CD4-positive, alpha-beta T cell treated with Interferon gamma for 1 hour (primary cell): ENCODE measurements at places on chromosomes 7 and 10.

GRCh38 chr10:17077346-17077781 is 52.2 kb downstream of the CUBN start:
- DNase-seq = no peak

GRCh38 chr10:114340816-114341215 is 63.5 kb downstream of the AFAP1L2 start:
- no peak for DNase-seq

DNA sequence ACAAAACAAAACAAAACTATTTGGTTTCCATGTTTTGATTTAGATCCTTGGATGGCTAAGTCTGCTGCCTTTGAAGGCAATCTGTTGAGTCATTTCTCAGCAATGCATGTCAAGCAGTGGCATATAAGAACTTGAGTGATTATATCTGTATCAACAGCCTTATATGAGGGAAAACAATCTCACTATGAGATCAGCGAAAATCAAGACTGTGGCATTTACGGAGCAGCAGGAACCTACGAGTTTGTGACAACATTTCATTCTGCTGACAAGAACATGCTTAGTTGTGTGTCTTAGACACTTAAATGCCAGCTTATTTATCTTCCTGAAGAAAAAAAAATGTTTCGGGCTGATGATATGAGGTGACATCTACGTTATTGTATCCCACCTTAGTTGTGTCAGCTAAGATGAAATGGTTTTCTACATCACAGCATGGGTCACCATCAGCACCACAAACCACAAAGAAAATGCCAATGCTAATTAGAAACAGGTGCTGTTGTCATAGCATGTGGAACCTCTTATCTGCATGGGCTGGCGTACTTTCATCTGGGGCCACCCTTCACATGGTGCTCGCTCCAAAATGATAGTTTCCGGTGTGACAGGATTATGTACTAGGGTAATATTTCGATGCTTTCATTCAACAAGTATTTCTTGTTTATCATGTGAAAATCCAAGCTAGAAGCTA is 1085.5 kb downstream of the SORCS1 start:
- no peak for DNase-seq

DNA sequence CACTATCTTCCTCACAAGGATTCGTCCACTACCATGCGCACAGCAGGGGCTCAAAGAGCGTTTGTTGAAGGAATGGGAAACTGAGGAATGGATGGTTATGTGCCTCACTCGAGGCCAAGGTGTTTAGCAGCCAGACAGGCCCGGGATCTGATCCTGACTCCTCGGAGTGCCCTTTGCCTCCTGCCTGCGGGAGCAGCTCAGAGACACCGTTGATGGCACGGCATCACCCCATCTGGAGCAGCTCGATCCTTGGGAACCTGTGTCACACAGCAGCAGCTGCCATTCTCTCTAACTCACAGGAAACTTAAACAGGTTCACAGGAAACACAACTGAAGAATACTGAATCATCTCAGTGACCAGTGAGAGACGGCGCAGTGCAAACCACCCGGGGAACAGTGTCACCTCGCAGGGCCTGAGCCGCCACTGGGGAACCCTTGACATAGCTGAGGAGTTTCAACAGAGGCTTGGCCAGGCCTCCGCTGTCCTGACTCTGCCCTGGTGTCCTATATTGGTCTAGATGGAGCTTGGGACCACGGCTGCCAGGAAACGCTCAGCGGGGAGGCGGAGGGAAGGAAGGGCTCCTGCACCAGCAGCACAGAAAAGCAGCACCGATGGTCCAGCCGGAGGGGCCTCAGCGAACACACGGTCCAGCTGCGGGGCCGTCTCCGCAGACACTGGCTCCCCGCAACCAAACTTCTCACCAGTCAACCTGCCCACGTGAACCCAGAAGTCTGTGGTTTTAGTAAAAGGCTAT is 169.4 kb downstream of the ADARB2 start:
- DNase-seq = no peak

DNA sequence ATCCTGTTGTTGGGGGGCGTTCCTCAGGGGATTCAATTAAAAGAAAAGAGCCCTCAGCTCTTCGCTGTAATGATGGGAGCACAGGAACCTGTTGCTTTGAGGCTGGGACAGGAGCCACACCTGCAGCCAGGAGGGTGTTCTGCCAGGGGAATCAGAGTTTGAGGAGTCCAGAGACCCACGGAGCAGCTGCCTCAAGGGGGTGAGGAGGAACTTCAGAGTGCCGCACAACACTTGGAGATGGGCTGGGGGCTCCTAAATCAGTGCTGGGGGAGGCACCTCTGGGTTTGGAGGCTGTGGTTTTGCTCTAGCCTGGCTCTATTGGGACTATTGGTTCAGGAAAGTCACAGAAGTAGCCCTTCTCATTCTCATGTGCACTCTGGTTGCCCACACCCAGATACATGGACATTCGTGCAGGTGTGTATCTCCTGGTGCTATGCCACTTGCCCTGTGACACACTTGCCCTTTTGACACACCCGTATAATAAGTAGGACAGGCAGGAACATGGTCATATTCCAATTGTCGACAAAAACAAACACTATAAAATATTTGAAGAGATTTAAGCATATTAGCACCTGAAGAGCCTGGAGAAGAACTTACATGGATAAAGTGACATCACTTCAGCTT is 98.1 kb downstream of the PTPN20 start:
- DNase-seq = no peak

DNA sequence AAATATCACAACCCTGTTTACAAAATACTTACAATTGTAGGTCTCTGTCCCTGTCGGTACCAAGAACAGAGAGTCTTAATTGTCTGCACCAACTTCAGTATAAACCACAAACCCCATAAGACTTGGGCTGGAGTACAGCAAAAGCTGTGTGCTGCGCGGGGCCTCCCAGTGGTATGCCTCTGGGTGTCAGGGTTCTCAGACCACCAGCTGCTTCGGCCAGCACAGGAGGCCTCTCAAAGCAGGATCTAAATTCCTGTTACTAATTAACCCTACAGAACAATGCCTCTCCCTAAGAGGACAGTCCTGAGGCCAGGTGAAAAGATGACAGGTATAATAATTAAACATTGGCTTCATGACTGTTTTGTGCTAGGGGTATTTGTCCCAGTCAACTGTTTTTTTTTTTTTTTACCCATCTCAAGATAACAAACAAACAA is 957 bp upstream of the SVIL start:
- no peak for DNase-seq

DNA sequence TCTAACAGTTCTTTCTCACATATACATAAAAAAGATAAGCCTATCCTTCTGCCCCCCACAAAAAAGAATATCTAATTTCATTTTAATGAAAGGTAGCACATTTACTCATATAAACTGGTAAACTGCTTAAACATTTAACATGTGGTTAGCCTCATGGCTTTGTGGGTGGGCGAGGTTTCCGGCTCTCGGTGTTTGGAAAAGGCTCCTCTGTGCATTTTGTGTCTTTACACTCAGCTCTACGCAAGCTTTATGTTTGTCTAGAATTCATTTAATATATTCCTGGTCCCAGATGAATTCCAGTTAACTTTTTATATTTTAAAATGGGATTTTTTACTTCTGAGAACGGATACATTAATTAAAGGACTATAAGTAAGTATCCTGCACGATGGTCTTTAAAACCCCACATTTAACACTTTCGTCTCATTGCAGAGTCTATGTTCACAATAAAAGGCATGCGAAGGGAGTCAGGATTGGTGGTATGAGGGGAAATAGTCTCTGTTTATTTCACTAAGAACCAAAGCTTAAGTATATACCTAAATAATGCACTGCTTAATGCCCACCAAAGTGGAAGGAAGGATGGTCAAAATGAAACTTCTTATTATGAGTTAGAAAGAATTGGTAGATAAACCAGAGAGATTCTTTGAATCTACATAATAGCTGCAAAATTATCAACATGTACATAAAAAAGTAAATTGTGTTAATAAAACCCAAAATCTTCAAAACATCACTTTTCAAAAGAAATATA is 197.2 kb downstream of the CRPPA start:
- no peak for DNase-seq

DNA sequence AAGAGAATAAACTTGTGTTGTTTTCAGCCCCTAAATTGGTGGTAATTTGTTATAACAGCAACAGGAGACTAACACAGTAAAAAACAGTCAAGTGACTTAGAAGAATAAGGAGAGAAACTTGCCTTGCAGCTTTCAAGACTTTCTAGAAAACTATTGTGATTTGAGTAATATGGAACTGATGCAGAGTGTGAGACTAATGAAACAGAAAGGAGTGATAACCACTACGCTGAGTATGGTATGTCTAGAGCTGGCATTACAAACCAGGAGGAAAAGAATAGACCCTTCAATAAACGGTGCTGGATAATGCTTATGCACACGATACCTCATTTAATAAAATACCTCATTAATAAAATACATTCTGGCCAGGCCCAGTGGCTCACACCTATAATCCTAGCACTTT is 99.9 kb downstream of the CREM start:
- no peak for DNase-seq

DNA sequence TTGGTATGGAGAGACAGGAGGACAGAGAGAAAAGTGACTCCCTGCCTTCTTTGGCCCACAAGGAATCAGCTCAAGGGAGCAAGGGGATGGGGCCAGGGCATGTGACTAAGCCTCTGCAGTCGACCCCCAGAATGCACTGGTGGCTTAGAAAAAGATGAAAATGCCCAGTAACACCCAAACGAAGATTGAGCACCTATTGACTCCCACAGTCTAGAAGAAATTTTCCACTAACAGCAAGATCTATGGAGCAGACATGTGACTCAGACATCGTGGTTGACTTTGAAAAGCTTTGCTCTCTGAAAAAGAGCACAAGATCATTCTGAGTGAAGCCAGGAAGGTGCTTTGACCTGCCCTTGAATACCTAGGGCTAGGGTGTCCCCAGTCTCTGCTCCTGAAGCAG is 586.0 kb downstream of the CALN1 start:
- DNase-seq = no peak

- no peak for DNase-seq
Observed at GRCh38 chr7:137933270-137934017, 68.4 kb downstream of the CREB3L2 start.

DNA sequence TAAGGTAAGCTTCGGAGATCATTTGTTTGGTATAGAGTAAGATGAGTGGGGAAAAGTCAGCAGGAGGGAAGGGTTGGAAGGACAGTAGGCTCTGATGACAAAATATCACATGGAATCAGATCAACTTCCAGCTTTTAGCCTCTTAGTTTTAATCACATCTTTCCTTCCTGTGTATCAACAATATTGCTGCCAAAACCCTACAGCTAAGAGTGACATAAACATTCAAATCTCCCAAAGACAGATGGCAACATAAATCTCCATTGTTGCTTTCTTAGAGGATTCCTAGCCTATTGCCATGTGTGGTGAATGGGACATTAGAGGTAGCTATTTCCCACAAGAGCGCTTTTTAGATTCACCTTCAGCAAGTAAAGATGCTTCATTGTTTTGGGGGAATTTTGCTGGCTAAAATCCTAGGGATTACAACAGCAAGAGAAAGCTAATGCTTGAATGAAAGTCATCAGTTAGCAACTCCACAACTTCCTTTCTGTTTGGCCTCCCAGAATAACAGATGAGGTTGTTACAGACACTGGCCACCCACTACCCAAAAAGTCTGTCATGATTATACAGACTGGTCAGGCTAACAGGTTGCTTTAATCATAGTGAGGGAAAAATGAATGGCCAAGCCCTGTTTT is 35.2 kb upstream of the FZD1 start:
- DNase-seq = no peak

DNA sequence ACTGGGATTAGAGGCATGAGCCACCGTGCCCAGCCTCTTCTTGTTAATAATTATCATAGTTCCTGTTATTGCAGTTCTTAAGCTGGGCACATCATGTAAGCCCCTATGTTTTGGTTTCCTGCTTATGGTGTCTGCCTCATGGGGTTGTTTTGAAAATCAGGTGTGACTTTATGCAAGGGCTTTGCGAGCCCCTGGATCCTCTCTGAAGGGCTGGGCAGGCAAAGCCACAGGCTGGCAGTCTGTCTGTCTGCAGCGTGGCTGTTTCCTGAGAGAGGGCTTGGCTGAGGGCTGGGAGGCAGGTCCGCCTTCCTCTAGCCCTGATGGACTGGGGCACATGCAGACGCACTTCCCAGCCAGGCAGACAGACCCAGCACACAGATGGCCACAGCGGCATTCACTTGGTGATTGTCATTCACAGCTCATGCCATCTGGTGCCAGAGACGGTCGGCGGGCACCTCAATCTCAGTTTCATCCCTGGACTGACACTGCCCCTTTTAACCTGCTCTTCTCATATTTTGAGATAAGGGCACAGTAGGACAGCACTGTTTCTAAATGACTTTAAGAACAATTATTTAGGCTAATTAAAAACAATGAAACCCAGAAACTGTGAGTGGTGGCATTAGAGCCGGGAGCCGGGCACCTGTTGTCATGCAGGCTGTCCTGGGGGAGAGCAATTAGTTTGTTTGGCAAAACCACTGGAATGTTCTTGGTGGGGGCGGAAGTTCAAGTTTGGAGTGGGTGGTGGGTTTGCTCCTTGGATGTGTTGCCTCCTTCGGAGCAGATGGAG is 35.5 kb downstream of the RBM20 start:
- DNase-seq = no peak

DNA sequence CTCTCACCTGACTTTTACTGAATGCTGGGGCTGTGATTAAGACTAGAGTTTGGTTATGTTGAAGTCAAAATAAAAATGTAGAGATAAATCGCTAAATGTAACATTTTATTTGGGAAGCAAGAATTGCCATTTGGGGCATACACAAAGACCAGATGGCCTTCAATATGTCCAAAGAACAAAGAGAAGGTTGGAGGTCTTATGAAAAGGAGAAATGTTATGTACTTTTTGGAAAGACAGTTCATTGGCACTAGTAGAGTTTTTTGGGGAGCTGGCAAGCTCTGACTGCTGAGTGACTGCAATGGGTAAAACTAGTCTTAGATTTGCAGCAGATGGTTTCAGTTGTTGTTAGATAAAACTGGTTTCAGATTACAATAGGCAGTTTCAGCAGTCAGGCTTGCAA is 35.6 kb upstream of the GALNT17 start:
- DNase-seq = no peak

- DNase-seq = no peak
Observed at GRCh38 chr7:155965010-155965409, 152.7 kb upstream of the SHH start.

- no peak for DNase-seq
Observed at GRCh38 chr7:138900035-138900828, 81.0 kb downstream of the KIAA1549 start.

DNA sequence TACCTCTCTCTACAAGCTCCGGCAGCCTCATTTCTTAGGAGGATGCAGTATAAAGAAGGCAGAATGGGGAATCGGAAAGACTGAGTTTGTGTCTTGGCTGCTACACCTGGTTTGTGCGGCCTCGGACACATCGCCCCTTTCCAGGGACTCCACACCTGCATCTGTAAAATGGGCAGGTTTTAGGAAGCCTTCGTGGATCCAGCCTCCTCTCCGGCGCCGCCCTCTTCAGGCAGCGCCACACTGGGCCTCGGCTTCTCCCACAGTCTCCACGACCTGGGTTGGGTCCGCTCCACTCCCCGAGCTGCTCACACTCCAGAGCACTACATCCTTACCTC is 341 bp downstream of the GOT1 start:
- no peak for DNase-seq

GRCh38 chr10:1116051-1116450 is 59.9 kb downstream of the WDR37 start:
- no peak for DNase-seq
